ENCODE measurements at places on chromosomes 7 and 10.

DNA sequence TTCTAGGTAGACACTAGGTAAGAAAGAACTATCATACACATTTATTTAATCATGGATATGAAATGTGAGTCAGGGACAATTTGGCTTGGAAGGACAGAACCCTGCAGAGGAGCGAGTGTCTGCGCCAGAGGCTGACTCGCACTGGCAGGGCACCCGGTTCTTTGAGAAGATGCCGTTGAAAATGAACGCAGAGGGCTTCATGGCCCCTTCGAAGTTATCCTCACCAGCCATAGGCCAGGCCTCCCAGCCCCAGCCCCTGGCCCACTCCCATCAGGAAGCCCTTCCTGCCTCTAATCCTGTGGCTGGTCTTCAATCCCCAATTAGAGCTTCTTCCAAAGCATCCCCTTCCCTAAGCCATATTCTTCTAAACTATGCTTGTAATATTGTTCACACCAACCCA lies 239.8 kb downstream of the TCERG1L start:
- DNase-seq: no peak

- DNase-seq: no peak
Observed at GRCh38 chr7:98949336-98950044, 71.2 kb downstream of the TRRAP start.

DNA sequence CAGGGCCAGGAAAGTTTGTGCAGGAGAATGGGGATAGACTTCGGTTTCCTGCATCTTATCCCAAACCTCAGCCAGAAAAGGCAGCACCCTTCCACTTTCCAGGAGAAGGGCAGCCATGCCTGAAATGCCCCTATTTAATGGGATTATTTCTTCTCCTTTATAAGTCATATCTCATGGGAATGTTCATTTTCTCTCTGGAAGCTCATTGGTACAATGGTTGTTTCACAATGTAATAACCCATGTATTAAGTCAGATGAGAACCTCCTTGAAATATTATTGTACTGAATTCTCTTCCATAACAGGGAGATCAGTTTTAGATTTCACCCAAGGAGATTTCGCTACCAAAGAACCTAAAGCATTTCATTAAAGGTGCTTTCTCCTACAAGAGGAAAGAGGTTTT lies 457.5 kb downstream of the KCNMA1 start:
- no peak for DNase-seq

GRCh38 chr10:104875561-104875960 lies 234.5 kb downstream of the SORCS3 start:
- DNase-seq: no peak

DNA sequence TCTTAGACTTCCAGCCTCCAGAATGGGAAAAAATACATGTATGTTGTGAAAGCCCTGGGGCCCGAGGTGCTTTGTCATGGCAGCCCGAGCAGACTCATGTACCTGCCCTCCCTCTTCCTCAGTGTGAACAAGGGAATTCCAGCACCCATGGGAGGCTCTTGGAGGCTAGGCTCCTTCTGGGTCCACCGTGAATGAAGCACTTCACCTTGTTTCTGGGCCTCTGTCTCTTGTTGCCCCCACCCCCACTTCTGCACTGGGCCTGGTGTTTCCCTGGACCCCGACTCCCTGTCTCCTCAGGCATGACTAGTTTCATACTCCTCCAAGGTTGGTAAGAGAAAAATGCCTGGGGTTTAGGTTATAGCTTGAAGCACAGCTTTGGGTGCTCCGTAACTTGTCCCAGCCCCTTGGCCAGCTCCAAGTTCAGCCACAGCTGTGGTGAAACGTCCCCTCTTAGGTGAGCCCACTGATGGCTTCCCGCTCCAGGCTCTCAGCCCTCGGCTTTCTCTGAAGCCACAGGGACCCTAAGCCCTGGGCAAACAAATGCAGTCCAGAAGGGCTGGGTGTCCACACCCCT lies 30.2 kb upstream of the ARHGAP22 start:
- peak; percentile 10 for DNase-seq

GRCh38 chr7:77481615-77482014 lies 55.5 kb upstream of the PTPN12 start:
- no peak for DNase-seq

- no peak for DNase-seq
Observed at GRCh38 chr7:128450409-128450808, 5.3 kb upstream of the HILPDA start.

DNA sequence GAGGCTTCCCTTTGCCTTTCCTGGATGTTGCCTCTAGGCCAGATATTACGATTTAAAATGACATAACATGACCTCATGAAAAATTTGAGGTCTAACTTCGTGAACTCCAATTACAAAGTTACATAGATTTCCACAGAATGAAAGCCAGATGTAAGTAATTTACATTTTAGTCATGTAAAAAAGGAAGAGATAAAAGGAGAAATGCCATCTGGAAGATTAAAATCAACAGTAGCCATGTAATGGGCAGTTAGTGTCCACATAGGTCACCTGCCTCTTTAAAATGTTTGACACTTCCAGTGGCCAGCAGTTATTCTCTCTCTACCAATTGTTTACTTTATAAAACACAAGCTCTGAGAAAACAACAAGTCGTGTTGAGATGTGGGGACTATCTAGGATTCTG lies 4.1 kb upstream of the VSTM2A start:
- DNase-seq: no peak

DNA sequence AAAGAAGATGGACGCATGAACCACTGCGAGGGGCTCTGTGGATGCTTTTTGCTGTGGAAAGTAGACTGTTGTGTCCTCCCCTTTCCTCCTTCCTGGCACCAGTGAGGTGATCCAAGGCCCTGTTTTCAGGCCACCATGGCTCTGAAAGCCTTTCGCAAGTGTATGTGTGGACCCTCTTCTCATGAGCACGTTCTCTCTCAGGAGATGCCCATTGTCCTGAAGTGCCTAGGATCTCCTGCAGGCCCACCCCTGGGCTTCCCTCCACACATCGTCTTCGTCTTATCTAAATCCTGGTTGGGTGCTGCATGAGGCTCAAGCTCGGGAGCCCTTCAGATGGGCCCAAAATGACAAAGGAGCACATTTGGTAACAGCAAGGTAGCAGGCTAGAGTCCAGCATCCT lies 188.2 kb downstream of the PTPN20 start:
- DNase-seq: no peak

GRCh38 chr10:89521368-89521767 lies 14.0 kb downstream of the SLC16A12 start:
- DNase-seq: no peak

- DNase-seq: no peak
Observed at GRCh38 chr10:9362721-9363120, 1308.2 kb downstream of the GATA3 start.

DNA sequence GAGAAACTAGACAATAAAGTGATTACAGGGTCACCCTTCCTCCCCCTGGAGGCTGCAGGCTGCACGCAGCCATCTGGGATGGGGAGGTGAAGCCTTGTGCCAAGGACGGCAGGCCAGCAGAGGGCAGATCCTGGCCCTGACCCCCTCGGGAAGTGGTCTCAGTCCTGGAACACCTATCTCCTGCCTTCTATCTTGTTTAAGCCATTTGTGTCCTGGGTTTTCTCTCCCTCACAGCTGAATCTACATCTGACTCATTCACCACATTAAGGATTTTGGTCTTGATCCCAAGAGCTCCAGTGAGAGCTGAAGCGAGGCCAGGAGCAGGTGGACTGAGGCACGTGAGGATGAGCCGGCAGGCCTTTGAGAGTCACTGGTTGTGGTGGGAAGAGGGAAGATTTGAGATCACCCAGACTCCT lies 16.4 kb upstream of the PARP12 start:
- DNase-seq: peak; percentile 84

- no peak for DNase-seq
Observed at GRCh38 chr10:130358981-130359650, 222.9 kb downstream of the GLRX3 start.

GRCh38 chr7:157839672-157840167 lies 502.9 kb downstream of the DNAJB6 start:
- DNase-seq: no peak

GRCh38 chr10:52811776-52812175 lies 39.2 kb upstream of the MBL2 start:
- DNase-seq: no peak

DNA sequence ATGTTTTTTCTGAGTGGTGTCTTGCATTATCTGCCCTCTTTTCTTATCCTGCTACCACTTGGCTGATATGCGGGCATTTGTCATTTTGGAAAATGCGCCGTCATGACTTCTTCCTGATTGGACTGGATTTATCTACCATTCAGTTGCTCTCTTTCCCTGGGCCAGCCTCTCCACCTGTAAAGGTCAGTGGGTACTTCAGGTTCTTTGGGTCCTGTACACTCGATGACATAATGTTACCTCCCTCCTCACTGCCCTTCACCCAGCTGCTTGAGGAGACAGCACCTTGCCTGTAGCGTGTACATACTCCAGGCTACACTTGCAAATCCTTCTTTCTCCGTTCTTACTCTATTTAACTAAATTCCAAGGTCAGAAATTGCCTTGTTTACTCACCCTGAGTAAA lies 83.7 kb downstream of the RBM33 start:
- no peak for DNase-seq

- DNase-seq: peak; percentile 13
Observed at GRCh38 chr7:64581926-64582894, 19.3 kb upstream of the ZNF680 start.

DNA sequence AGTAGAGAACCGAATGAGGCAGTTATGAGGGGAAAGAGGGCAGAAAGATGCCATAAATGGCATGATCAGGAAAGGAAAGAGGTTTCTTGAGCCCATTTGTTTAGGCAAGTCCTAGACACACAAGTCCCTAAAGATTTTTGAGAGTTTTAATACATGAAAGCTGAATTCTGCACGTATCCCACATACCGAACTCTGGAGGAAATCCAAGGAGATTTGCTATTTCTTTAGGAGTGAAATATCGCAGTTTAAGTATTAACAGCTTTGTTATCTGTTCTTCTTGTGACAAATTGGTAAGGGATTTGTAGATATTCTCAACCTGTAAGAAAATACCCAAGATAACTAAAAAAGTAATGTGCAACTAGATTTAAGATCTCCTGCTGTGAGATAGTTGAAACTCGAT lies 23.7 kb upstream of the CUBN start:
- DNase-seq: no peak

GRCh38 chr7:47556511-47557180 lies 25.3 kb downstream of the TNS3 start:
- DNase-seq: peak; percentile 57

GRCh38 chr10:127899766-127900387 lies 7.0 kb upstream of the PTPRE start:
- no peak for DNase-seq

DNA sequence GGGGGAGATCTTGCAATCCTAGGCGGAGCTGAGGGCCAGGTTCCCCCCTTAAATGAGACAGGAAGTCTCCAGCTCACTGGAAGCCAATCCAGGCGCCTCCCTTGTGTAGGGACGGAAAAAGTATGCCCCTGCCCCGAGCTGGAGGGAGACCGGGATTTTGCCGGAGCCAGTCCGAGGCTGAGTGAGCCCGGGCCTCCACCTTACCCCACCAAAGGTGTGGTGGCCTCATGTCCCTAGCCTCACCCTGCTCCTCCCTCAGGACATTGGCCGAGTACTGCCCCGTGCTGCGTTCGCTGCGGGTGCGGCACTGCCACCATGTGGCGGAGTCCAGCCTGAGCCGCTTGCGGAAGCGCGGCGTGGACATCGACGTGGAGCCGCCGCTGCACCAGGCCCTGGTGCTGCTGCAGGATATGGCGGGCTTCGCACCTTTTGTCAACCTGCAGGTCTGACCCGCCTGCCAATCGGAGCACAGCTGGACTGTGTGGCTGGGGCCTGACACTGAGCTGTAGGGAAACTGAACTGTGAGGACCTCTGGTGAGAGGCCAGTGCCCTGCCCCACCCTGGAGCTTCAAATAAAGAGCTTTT lies 2.0 kb downstream of the FBXL15 start:
- DNase-seq: no peak

GRCh38 chr10:129914153-129914855 lies 49.8 kb downstream of the EBF3 start:
- DNase-seq: no peak

DNA sequence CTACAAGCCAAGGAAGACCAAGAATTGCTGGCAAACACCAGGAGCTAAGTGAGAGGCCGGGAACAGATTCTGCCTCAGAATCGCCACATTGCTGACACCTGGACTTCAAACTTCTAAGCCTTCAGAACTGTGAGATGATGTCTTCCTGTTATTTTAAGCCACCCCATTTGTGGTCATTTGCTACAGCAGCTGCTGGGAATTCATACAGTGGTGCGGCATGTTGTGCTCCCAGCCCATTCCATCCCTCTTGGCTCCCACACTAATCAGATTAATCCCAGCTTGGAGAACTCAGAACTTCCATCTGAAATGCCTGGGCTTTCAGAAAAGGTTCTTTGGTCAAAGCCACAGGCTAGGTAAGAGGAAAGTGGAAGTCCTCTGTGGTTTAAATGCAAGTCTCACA lies 24.9 kb downstream of the TCAF1 start:
- DNase-seq: no peak

DNA sequence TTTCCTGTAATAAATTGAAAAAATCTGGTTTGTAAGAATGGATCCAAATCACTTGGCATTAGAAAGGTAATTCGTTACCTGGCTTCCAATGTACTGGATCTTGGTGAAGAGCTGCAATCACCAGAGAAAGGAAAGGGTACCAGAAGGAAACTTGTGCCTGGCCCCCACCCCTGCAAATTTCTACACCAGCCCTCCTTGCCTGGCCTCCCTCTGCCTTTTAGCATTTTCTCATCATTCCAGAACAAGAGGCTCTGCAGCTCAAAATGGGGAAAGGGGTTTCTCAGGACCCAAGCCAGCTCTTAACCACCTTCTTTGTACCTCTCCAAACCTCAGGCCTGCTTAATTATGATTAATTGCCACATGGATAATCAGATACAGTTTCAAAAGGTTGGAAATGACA lies 612.8 kb upstream of the MGMT start:
- no peak for DNase-seq

DNA sequence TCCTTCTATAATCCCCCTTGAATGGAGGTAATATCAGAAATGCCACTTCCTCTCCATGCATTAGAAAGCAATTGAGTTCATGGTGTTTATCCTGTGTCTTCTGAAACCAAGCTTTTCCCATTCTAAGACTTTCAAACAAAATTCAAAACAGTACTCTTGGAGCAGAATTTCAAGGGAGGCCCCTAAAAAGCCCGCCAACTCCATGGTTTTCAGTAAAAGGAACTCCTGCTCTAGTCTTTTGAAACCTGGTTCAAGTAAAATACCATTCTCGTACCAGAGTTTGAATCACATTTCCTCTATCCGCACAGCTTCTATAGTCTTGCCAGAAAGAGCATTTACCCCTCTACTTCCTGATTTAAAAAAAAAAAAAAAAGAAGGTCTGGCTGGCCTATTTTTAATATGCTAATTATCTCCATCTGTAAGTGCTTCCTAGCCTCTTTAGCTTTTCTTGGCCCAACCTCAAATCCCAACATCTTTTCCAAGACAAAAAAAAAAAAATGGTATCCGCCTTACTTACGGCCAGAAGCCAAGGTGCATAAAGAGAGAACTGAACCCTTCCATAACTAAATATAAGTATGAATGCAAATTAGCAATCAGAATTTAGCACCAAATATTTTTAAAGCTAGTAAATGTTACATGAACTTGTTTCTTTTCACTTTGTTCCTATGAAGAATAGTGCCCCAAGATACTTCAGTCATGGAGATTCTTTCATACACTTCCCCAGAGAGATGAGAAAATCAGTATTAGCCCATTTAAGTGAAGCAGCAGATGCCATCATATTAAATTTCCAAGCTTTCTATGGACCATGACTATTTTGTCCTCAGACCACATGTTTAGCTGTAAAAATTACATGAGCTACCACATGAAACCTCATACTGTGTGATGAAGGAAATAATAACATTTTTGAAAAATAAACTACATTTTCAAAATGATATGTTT lies 199.9 kb upstream of the FAM3C start:
- DNase-seq: no peak

All from M059J (cell line).